ENCODE measurements at places on chromosomes 7 and 10.

DNA sequence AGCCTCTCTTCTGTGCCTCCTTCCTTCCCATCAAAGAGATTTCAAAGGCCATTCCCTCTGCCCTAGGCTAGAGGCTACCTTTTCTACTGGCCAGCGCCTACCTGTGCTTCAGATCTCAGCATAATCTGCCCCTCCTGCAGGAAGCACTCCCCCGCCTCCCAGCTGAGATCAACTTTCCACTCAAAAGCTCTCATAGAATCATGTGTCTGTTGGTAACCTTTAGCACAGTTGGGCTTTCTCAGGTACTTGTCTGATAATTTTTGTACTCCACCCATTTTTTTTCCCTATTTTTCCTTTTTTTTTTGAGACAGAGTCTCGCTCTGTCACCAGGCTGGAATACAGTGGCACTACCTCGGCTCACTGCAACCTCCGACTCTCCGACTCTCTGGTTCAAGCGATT is 231.0 kb upstream of the PRSS58 start:
- no peak for DNase-seq

DNA sequence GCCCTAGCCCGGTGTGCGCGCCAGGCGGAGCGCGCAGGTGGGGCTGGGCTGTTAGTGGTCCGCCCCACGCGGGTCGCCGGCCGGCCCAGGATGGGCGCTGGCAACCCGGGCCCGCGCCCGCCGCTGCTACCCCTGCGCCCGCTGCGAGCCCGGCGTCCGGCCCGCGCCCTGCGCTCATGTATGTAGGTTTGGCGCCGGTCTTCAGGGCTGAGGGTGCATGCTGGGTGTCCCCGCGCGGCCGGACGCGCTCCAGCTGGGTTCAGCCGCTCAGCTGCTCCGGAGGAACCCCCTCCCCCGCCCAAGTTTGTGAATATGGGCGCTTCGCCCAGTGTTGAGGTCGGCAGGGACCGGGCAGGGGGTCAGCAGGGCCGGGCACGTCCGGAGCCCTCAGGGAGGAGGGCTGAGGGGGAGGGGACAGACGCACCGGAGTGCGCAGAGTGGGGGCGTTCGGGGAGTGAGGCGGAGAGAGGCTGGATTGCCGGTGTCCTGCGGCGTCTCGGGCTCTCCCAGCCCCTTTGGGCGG is 559 bp downstream of the VWC2 start:
- no peak for DNase-seq

GRCh38 chr7:111043561-111043960 is 47.4 kb upstream of the LRRN3 start:
- DNase-seq, result no peak

DNA sequence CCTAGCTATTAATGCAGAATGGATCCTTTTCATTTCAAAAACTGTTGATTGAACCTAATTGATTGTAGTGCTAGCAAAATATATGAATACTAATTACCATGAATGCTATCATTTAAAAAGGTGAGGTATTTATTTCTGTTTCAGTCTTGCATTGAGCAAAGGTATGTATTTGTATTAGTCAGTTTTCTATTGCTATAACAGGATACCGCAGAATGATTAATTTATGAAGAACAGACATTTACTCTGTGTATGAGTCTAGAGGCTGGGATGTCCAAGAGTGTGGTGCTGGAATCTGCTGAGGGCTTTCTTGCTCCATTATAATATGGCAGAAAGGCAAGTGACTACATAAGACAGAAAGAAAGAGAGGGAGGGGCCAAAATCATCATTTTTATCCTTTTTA is 199.2 kb downstream of the KIF20B start:
- DNase-seq, result no peak

DNA sequence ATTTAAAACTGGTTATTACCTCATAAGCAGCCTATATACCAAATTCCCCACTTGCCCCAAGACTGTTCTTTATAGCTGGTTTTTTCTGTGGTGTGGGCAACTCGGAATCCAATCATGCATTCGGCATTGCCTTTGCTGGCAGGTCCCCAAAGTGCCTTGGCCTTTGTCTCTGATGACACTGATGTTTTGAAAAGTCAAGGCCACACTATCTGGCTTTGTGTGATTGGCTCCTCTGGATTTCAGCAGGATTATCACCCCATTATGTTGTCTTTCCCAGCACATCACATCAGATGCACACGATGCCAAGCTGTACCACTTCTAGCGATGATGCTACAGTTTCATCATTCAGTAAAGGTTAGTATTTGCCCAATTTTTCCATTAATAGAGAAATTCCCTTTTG is 97.7 kb downstream of the USP6NL start:
- DNase-seq, result no peak

DNA sequence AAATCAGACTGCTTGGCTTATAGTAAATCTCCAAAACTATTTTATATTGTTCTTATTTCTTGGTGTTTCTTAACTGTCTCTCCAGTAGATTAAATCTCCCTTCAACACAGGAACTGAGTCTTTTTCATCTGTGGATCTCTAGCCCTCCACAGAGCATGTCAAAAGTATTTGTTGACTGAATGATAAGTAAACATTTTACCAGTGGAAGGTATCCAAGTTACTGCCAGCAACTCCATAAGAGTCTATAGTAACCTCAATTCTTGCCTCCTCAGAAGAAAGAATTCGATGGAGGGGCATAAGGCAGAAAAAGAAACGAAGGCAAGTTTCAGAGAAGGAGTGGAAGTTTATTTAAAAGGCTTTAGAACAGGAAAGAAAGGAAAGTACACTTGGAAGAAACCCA is 293.9 kb upstream of the DKK1 start:
- no peak for DNase-seq

GRCh38 chr7:27863880-27864279 is 123.9 kb downstream of the TAX1BP1 start:
- no peak for DNase-seq

DNA sequence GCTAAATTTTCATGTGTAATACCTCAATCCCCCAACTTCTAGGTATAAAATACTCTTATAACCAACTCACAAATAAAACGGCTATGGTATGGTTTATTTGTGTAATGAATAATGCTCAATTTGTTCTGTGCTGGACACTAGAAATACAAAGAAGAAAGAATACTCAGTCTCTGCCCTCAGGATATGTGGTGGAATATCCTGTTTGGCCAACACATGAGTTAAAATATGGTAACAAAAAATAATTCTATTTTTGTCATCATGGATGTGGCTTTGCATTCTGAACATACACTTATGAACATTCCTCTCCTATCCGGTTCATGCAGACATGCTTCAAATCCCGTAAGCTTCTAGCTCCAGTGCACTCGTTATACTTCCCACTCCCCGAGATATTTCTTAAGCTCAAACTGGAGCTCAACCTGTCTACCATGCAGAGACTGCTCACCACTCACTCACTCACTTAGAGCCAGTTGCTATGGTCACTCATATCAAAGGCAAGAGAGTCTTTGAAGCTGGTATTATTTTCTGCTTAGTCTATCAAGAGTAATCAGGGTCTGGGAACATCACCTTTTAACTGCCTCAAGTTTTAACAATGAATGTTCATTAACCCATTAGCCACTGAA is 53.8 kb upstream of the SLC16A12 start:
- no peak for DNase-seq

- DNase-seq, result no peak
Measured at GRCh38 chr10:124282326-124282725, 136.4 kb downstream of the OAT start.
